ENCODE measurements at places on chromosomes 16 and 17.

DNA sequence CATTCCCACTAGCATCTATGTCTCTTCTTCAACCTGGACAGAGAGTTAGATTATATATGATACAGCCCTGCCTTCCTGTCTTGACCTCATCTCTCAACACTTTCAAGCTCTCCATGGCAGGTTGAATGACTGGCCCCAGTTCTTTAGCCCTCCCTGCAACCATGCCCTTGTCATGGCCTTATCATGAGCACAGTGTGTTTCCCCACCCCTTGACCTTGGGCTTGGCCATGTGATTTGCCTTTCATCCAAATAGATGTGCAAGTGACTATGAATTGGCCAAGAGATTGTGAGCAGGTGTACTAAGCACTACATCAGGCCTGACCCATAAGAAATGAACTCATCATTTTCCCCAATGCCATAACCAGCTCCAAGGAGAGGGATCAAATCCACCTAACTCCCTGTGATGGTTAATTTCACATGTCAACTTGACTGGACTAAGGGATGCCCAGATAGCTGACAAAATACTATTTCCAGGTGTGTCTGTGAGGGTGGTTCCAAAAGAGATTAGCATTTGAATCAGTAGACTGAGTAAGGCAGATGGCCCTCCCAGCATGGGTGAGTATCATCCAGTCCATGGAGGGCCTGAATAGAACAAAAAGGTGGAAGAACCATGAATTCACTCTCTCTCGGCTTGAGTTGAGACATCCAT, 97.4 kb downstream of the SLC39A11 start:
- DNase-seq: no peak

GRCh38 chr16:67917852-67918236, 13.8 kb downstream of the CTRL start:
- no peak for DNase-seq

DNA sequence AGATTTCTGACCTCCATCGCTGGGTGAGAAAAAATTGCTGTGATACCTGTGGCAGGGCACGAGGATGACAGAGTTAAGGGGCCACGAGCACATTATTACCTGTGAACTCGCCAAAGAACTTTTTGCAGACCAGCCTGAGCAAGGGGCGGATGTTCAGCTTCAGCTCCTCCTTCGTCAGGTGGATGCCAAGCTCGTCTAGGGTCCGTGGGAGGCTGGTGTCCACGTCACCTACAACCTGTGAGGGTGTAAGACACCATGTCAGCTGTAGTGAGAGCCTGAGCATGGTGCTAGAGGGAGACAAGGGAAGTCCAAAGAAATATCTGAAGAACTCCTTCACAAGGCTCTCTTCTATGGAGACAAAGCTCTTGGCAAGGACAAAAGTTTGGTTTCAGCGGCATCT, 17.1 kb downstream of the HIGD1B start:
- no peak for DNase-seq

DNA sequence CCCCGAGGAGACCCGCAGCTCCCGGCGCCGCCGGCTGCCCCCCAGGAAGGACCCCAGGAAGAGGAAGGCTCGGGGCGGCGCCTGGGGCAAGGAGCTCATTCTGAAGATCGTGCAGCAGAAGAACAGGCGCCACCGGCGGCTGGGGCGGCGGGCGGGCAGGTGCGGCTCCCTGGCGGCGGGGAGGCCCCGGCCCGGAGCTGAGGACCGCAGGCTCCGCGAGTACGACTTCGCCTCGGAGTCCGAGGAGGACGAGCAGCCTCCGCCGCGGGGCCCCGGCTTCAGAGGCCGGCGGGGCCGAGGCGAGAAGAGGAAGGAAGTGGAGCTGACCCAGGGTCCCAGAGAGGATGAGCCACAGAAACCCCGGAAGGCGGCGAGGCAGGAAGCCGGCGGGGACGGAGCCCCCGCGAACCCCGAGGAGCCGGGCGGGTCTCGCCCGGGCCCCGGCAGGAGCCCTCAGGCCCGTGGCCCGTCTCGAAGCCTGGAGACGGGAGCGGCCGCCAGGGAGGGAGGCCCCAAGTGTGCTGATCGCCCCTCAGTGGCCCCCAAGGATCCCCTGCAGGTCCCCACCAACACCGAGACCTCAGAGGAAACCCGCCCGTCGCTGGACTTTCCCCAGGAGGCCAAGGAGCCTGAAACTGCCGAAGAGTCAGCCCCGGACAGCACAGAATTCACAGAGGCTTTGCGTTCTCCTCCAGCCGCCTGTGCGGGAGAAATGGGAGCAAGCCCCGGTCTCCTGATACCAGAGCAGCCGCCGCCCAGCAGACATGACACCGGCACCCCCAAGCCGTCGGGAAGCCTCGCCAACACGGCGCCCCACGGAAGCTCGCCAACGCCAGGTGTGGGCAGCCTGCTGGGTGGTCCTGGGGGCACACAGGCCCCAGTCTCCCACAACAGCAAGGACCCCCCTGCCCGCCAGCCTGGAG, 22.3 kb upstream of the ZFPM1 start:
- peak; percentile 16 for DNase-seq

DNA sequence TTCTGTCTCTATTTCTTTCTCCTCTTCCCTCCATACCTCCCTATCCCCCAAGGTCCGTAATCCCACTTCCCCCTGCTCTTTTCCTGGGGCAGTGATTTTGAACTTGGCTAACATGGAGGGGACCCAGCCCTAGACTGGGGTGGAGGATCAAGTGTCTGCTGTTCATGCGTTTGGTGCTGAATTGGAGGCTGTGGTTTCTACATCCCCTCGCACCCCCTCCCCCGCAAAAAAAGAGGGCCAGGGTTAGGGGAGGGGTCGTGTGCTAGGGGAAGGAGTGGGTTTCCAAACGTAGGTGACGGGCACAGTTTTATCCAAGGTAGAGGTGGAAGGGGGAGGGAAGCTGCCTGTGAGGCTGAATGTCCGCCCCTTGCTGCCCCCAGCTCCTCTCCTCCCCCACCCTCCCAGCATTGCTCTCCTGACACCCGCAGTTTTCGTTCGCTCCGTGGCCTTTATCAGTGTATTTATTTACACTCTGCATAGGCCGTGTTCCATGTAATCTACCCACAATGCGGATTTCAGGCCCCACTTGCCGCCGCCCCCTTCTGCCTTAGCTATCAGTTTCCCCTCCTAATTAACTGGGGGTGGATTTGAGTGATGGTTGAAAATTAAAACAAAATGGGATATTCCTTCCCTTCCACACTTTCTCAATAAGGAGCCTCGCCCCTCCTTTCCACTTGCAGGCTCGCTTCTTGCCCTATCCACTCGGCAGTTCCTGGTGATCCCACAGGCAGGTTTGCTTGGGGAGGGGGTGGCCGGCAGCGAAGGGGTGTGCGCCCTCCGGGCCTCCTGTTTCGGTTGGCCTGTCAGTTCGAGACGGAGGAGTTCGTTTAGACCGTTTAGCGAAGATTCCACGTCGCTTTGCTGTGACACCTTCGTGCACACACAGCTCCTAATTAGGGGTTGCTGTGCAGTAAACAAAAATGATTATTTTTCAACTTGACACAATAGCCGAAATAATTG, 2.0 kb downstream of the GNAO1 start:
- DNase-seq: no peak

DNA sequence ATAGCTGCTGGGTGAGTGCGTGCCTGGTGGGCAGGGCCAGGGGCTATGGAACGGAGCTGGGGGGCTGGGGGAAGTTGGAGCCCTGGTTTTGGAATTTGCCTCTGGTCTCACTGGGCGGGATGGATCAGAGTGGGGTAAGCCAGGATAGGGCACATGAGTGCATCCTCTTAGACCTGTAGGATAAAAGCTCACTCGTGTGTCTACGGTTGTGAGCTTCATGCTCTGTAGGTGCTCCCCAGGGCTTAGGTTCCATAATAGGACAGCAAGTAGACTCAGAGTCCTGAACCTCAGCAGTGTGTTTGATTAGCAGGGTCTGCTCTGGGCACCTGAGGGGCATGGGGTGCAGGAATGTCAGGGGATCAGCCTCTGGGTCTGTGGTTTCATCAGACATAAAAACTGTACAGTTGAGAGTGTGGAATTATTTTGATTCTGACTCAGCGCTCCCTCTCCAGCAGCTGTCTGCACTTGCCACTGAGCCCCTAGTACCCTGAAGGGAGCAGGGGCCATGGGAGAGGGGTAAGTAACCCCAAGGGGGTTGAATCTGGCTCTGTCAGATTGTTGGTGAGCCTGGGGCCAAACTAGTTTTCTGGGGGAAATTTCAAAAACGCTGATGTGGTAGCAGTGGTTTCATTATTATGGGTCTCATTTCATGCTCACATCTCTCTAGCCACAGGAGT, 84.2 kb upstream of the LGALS9 start:
- DNase-seq: no peak

- peak; percentile 41 for DNase-seq
Observed at GRCh38 chr17:42276359-42276608, at the start of gene STAT5B. TSS of gene STAT5B (minus strand) at chr17:42276391. CDS start at chr17:42232127, 44,264 bp downstream.

DNA sequence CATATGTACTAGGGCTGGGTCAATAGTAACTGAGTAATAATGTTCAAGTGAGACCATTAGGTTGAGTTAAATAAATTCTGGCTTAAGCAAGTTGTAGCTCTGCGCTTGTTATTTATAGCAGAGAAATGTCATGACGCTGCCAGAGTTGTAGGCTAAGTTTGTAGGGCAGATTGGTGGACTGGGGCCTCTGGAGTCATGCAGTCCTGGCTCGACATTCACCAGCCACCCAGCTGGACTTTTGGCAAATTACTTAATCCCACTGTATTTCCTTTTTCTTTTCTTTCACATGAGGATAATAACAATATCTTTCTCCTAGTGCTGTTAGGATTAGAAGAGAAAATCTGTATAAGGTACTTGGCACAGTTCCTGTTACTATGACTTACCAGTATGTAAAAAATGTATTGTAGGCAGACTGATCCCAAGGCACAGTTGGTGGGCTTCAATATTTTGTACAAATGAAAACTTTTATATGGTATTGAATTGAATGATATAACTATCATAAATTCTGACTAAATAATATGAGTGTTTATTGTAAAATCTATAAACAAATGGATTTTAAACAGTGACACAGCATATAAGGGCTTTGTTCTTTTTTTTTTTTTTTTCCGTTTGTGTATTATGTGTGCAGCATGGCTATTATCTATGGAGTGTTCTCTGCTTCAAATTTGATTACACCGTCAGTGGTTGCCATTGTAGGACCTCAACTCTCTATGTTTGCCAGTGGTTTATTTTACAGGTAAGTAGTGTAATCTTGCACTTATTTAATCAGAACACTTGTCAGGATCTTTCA, 2.6 kb downstream of the MFSD11 start:
- no peak for DNase-seq

DNA sequence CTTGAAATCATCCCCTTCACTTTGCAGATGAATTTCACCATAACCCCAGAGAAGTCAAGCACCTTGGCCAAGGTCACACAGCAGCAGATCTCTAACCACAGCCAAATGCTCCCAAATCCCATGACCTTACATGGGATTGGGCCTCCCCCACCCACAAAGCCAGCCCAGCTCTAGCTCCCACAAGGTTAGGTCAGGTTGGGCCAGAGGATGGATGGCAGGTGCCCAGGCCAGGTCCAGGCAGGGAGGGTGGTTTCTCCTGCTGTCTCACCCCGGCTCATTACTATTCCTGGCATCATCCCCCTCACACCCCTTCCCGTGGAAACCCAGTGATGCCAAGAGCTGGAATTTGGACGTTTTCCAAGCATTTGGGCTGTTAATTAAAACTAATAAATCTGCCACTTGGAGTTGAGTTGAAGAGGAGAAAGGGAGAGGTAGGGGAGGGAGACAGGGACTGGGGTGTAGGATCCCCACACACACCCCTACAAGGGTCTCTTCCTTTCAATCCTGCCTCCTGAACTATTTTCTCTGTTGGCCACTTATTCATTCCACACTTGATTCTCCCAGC, 181.6 kb downstream of the TMEM132E start:
- no peak for DNase-seq

Measured in T-helper 1 cell (primary cell).